T-helper 17 cell (primary cell): ENCODE measurements at places on chromosomes 12 and 14.

- no peak for DNase-seq
Observed at GRCh38 chr12:113497693-113498092, 26.0 kb upstream of the LHX5 start.

DNA sequence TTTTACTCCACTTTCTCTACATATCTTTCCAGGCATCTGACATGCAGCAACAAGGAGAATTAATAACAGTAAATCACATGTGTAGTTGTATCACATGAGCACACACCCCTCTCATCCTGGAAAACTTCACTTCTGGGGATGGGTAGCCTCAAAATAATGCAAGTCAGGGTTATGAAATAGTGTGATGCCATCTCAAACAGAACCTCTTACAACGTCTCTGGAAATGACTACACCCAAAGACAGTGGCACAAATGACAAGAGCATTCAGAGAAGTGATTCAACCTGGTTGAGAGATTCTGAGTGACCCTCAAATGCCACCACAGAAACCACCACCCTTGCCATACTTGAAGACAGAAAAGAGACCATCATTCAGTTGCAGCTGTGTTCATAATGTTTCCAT lies 2.8 kb downstream of the DIO2 start:
- DNase-seq = no peak

DNA sequence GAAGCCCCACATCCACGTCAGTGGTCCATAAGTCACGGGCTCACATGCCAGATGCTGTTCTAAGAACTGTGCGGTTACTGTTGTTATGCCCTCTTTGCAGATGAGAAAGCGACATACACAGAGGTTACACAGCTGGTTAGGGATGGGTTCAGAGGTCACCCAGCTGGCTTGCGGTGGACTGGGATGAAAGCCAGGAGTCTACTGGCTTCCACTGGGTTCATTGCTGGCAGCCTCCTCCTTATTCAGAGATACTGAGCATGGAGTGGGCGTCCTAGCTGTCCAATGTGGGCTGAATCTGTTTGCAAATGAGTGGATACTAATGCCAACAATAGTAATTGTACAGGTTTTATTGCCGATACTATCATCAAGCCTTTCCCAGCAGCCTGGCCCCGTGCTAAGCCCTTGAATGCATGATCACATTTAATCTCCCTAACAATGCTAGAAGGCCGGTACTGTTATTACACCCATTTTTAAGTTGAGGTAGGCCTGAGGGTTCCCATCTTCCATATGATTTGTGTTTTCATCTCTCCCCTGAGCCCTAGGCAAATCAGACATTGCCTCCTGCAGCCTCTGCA lies 129.1 kb downstream of the PLXNC1 start:
- no peak for DNase-seq

GRCh38 chr12:5318874-5319273 lies 113.0 kb upstream of the NTF3 start:
- no peak for DNase-seq

DNA sequence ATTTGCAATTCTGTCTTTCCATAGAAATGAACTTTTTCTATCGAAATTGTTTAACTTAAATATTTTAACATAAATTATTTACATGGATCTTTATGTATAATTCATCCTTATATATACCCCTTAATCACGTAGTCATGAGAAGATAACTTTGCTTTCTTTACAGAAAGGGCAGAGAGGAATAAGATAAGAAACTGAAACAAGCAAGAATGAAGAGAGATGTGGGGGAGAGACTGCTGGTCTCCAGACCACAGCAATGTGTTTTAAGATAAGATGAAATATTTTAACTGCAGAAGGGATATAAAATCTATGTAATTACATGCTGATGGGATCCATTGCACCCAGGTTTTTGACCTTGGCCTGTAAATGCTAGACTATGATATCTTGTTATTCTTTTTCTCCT lies 34.7 kb upstream of the DNM1L start:
- DNase-seq = no peak

DNA sequence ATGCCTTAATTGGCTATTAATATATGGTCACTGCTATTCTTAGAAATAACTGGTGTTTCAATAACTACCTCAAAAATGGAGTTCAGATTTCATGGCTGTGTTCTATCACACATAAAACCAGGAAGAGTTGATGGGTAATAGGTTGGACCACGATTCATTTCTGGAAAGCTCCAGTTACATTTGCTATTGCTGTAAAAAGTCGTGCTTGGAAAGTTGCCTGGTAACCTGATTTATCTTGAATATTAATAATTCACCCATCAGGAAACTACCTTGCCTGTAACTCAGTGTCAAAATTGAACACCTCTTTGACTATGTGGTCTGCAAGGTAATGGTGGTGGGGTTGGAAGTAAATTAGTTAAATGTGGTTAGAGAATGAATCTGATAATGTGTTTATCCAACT lies 104.7 kb upstream of the IFNG-AS1 start:
- DNase-seq = no peak

DNA sequence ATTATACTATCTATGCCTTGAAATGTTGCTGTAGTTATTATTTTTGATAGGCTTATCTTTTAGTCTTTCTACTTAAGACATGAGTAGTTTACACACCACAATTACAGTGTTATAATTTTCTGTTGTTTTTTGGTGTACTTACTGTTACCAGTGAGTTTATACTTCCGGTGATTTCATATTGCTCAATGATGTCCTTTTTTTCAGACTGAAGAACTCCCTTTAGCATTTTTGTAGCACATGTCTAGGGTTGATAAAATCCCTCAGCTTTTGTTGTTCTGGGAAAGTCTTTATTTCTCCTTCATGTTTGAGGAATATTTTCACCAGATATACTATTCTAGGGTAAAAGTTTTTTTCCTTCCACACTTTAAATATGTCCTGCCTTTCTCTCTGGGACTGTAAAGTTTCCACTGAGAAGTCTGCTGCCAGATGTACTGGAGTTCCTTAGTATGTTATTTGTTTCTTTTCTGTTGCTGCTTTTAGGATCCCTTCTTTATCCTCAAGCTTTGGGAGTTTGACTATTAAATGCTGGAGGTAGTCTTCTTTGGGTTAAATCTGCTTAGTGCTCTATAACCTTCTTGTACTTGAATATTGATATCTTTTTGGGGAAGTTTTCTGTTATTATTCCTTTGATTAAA lies 41.5 kb upstream of the FERMT2 start:
- DNase-seq = no peak

GRCh38 chr14:99853206-99853605 lies 60.0 kb downstream of the EML1 start:
- no peak for DNase-seq

DNA sequence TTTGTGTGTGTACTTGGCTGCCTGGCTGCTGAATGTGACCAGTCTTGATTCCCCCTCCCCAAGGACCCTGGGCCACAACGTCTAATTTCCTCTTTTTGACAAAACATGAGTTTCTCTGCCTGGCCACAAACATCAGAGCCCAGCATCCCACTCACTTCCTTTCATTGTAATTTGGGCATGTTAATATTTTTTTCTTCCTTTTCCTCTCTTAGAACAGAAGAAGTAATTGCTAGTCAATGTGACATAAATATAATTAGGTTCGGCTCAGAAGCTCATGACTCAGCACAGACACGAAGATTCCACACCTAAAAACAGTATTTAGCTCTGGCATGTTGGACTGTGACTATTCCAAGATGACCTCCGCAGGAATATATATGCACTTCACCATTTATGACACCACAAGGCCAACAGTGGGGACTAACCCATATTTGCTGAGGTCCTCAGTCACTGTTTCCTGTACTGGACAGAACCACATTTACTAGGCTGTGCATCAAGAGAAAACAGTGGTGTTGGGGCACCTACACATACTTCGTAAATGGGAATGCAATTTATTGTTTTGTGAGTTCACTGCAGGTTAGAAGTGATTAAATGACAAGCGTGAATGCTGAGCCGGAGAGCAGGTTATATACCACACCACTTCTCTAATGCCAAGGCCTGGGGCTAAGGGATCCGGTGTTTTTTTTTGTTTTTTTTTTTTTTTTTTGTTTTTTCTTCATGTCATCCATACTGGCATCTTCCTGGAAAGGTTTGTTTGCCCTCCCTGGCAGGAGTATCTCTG lies 4.2 kb downstream of the GSG1 start:
- no peak for DNase-seq

- no peak for DNase-seq
Observed at GRCh38 chr12:50825372-50825838, 17.3 kb upstream of the TMPRSS12 start.

DNA sequence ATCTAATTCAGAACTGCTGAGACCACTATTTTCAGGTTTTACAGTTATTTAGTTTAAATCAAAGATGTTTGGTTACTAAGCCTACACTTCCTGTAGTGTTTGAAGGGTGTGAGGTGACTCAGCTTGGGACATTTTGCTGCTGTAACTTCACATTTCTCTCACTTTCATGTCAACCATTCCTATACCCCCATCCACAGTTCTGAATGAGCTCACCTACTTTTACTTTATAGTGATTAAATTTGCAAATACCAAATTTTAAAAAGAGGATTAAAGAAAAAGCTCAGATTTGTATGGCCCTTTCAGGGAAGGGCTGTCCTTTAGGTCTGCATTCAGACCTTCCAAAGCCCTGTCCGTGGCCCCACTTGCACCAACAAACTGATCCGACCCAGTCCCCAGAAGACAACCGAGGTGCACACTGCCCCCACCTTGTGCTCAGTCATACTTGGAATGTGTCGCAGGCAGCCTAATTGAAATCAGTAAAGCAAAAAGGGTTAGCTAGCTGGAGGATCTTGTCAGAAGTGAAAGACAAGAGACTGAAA lies 174.4 kb downstream of the MON2 start:
- no peak for DNase-seq

GRCh38 chr12:13197032-13197431 lies 506 bp downstream of the EMP1 start:
- no peak for DNase-seq

DNA sequence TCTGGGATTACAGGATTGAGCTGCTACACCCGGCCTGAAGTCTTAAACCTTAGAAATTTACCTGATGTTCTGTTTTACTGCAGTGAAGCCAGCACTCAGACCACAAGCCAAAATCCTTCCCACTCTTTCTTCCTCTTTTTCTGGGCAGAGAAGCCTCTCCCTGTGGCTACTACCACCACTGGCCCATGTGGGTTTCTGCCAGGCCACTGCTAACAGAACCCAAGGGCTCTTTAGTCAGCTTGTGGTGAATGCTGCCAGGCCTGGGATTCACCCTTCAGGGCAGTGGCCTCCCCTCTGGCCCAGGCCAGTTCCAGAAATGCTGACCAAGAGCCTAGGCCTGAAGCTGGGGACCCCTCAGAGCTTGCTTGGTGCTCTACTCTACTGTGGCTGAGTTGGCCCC lies 35.3 kb downstream of the GAS2L3 start:
- DNase-seq = no peak

GRCh38 chr12:65658360-65658759 lies 165.9 kb upstream of the HMGA2 start:
- DNase-seq = no peak

GRCh38 chr12:86860776-86861175 lies 604.6 kb upstream of the MGAT4C start:
- no peak for DNase-seq

DNA sequence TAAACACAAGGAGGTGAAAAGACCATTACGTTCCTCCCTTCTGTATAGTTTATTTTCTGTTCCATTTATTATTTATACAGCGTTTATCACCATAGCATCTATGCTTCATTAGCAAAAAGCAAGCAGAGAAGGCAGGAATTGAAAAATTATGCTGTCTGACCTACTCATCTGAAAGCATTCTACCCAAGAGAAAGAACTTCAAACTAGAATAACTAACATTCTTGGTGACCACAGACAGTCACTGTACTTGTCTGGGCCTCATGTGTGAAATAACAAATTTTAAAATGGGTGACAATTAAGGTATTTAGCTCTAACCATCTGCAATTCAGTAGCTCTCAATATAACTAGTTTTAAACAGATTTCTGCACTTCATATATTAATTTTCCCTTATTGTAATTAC lies 29.3 kb upstream of the PDE3A start:
- DNase-seq = no peak

DNA sequence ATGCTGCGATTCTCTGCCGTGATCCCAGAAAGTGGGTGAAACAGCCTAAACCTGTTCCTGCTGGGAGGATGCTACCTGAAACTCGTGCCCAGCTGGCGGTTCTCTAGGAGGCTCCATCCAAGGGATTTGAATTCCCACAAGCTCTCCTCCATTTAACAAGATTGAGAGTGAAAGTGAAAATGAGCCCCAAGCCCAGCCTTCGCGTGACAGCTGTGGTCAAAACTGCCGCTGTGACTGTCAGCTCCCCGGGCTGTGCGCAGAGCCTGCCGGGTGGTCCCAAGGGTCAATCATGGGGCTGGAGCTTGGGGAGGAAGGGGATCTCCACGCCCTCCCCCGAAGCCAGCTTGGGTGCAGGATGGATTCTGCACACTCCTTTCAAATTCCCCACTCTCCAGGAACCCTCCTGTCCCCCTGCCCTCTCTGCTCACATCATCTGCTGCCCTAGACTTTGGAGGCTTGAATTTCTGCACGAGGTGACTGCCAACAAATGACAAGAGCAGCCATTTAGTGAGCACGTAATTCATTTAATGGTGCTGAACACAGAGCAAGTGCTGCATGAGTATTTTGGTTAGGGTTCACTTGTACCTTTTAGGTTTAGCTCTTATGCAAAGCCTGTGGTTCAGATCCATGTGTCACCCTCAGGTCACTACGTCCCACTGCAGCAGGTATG lies 5.3 kb downstream of the ASB2 start:
- no peak for DNase-seq

DNA sequence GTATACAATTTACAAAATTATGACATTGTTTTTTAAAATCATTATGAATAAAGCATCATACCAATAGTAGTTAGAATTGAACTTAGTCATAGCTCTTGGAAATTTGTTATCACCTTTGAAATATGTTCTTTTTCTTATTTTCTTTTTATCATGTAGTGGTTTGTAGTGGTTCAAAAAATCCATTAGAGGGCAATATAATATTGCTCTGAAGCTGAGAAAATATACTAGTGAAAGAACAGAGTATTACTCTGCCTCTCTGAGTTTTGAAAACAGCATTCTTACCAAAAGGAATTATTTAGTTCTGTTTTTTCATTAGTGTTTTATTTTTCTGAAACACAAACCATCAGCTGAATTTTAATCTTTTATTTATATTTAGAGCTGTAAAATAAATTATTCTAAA lies 76.2 kb downstream of the PDZRN4 start:
- no peak for DNase-seq

- no peak for DNase-seq
Observed at GRCh38 chr14:37088356-37089215, 83.8 kb downstream of the SLC25A21 start.

GRCh38 chr12:115639648-115640012 lies 637.9 kb downstream of the MED13L start:
- DNase-seq = no peak
